ENCODE measurements at places on chromosomes 11 and 22. TPM values are rescaled to one million over a fixed set of nuclear protein-coding genes. Genes with fewer than 3 reads are reported as not detected.

Gene GGA1
- 48.0 TPM for total RNA-seq

Gene DGCR6L
- total RNA-seq: 52.6 TPM

Gene SLC6A5
- not detected for total RNA-seq

Gene PAMR1
- total RNA-seq: 4.5 TPM

Gene IFITM1
- 16.4 TPM for total RNA-seq

Gene FAM83F
- 23.5 TPM for total RNA-seq

Gene CD248
- total RNA-seq: 1.6 TPM
